Stimulated activated CD8-positive, alpha-beta memory T cell treated with anti-CD3 and anti-CD28 coated beads, Interleukin-4, amount 100 ng/mL, for 1 hour (primary cell): ENCODE measurements at places on chromosomes 1 and 21.

GRCh38 chr1:41538741-41539417 lies 54.4 kb upstream of the EDN2 start:
- no peak for DNase-seq

DNA sequence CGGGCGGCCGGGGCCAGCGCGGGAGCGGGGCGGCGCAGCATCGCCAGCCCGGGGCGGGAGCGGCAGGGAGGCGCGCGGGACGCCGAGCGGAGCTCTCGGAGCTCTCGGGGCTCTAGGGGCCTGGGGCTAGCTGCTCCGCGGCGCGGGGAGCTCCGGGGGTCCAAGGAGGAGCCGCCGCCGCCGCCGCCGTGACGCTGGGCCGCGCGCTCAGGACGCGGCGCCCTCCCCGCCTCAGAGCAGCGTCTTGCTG lies 147 bp downstream of the CLSTN1 start:
- no peak for DNase-seq

GRCh38 chr1:117673405-117673804 lies 67.6 kb downstream of the TENT5C start:
- no peak for DNase-seq

GRCh38 chr21:39057121-39057520 lies 126.1 kb downstream of the PSMG1 start:
- no peak for DNase-seq

DNA sequence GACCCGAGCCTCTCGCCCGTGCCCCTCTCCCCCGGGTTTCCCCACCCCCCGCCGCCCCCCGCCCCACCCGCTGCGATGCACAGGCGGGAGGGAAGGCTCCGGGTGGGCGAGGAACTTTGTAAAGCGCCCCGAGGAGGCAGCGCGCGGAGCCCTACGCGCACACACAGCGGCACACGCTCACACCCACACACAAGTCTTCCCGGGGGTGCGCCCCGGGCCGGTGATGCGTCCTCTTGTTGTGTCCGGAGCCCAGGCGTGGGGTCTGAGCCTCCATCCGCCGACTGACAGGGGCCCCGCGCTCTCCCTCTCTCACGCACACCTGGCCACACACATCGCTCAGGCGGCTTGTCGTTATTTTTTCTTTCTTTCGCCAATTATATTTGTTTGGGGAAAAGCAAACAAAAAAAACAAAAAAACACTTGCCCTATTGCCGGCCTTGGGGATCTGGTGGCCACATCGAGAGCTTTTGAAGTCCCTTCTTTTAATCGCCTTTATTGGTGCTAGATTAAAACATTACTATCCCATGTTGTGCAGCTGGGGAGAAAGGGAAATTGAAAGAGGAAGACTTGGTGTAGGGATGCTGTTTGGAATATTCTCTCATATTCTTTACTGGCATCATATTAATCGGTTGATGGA lies 770 bp downstream of the NTNG1 start:
- no peak for DNase-seq

- no peak for DNase-seq
These were observed 6.2 kb upstream of the ZNF281 start for GRCh38 chr1:200415789-200416593.

DNA sequence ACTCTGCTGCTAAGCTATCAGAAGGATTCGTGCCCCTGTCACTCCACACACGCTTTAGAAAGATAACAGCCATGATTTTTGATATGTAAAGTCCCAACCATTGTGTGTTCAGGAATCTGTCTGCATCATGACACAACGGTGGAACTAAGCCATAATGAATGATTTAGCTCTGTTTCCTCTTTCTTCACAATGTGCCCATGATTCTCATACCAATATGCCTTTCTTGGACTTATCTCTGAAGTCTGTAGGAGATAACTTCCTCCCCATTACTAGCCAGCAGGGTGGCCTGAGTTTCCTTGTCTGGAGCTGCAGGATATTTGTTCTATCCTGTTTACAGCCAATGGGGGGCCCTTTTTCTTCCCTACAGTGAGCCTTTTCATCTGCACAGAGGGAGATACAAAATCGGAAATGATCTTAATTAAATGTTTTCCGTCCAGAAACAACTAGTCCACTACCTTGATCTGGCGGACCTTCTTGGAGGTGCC lies 511.7 kb downstream of the USP25 start:
- no peak for DNase-seq

GRCh38 chr21:31267644-31268043 lies 76.4 kb downstream of the TIAM1 start:
- DNase-seq: no peak

DNA sequence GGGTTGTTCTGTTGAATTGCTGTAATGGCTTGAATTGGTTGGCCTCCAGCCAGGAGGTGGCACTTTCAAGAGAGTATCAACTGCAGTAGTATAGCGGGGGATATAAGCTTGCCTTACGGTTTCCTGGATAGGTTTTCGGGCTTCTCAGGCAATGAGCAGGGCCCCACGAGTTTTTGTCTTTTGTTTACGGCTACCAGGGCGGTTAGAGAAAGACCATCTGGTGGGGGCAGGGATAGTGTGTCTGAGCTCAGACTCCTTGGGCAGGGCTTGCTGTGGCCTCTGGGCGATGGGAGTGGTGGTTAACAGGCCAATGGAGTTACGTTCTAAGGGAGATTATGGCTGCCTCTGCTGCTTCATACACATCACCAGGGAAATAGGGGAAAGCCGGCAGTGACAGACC lies 62.8 kb downstream of the DTL start:
- no peak for DNase-seq
